ENCODE measurements at places on chromosomes 7 and 10.

- DNase-seq = no peak
Observed at GRCh38 chr7:17559388-17559787, 260.9 kb downstream of the AHR start.

GRCh38 chr10:75926763-75927162 is 495.3 kb downstream of the LRMDA start:
- DNase-seq = no peak

DNA sequence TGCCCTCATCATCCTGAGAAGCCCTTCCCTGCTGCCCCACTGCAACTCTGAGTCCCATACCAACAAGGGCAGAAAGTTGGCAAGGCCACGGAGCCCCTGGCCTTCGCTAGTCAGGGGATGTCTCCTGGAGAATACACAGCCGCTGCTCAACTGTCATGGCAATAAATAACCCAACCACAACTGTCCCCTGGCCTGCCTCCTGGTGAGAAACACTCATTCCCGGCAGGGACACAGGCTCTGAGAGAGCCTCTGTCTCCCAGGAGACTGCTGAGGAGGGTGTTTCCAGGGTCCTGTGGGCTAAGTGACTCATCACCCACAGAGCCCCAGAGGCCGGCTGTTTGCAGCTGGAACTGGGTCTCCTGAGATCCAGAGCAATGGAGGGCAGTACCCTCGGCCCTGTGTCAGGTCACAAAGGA is 354.1 kb downstream of the TNS3 start:
- no peak for DNase-seq

- no peak for DNase-seq
Observed at GRCh38 chr10:13827076-13827797, 240.5 kb downstream of the PRPF18 start.

- no peak for DNase-seq
Observed at GRCh38 chr7:156402255-156402654, 238.3 kb upstream of the RNF32 start.

DNA sequence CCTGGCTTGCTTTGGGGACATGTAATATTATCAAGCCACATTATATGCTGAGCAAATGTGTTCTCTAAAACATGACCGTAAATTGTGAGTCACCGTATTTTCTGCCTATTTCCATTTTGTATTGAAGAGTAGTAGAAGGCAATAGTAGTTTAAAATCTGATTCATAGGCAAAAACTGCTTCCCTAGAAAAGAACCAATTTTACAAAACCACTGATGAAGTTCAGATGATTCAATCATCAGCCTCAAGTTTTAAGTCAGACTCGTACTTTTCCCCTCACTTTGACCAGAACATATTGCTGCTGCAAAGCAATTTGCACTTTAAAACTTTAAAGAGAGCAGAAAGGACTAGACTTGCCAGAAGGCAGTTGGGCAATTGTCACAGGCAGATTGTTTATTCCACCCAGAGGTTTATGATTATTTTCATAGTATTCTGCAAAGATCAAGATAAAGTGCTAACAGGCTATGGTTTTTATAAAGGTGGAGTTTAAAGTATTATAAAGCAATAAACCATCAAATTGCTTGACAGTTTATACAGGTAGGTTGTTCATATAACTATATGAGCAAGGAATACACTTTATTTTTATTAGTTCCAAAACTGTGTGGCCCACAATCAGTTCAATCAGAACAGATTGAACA is 168.2 kb downstream of the ETV1 start:
- DNase-seq = no peak

DNA sequence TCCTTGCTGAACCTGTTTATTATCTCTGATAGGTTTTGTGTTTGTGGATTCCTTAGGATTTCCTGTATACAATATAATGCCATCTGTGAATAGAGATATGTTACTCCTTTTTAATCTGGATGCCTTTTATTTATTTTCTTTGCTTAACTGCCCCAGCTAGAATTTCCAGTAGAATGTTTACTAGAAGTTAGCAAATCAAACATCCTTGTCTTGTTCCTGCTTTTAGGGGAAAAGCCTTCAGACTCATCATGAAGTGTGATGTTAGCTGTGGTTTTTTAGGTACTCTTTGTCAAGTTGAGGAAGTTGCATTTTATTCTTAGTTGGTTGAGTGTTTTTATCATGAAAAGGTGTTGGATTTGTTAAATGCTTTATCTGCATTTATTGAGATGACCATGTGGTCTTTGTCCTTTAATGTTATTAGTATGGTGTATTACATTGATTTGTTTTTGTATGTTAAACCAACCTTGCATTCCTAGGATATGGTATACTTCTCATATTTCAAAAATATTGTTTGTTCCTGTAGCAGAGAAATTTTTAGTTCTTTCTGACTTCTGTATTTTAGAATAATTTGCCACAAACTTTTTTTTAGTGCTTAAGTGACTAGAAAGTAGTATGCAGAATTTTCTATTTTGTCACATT is 24.3 kb downstream of the PPP2R2D start:
- DNase-seq = no peak

GRCh38 chr7:127057918-127058317 is 194.8 kb downstream of the GRM8 start:
- DNase-seq = no peak

DNA sequence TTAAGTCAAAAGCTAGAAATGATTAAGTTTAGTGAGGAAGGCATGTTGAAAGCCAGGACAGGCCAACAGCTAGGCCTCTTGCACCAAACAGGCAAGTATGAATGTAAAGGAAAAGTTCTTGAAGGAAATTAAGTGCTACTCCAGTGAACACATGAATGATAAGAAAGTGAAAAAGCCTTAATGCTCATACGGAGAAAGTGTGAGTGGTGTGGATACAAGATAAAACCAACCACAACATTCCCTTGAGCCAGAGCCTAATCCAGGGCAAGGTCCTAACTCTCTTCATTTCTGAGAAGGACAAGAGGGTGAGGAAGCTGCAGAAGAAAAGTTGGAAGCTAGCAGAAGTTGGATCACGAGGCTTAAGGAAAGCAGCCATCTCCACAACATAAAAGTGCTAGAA is 53.0 kb downstream of the DNAJC1 start:
- no peak for DNase-seq

DNA sequence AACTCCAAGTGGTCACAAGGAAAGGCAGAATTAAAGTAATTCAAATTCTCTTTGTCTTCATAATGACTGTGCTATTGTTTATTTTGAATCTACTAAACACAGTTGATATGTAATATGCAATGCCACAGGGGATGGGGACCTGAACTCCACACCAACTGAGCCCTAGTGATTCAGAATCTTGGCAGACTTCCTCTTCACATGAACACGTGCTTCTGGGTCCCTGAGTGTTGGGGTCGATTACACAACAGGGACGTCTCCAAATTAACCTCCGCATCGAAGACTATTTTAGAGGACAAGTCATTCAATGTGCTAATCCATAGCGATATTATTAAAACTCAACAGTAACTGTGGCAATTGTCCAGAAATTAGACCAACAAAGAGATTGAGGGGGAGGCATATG is 95.3 kb upstream of the CARD11 start:
- no peak for DNase-seq

- no peak for DNase-seq
Observed at GRCh38 chr7:90503367-90503766, 33.9 kb downstream of the PTTG1IP2 start.

Measured in stimulated activated CD4-positive, alpha-beta T cell treated with anti-CD3 and anti-CD28 coated beads, Interleukin-1b, Interleukin-23, amount 100 ng/mL, for 1 hour (primary cell).